ENCODE measurements at places on chromosomes 16 and 17.
A peak's percentile ranks its signal among the peaks of the same experiment; 100 is the strongest.

- no peak for DNase-seq
Measured at GRCh38 chr16:6946802-6947201, 385.8 kb upstream of the RBFOX1 start.

GRCh38 chr17:69141431-69142174 is at the start of gene ABCA6:
ABCA6 (minus strand) TSS chr17:69141895; CDS start chr17:69140703, 1,192 bp downstream.
- no peak for DNase-seq

- no peak for DNase-seq
Measured at GRCh38 chr17:7706631-7707354, 1.8 kb downstream of the EFNB3 start.

DNA sequence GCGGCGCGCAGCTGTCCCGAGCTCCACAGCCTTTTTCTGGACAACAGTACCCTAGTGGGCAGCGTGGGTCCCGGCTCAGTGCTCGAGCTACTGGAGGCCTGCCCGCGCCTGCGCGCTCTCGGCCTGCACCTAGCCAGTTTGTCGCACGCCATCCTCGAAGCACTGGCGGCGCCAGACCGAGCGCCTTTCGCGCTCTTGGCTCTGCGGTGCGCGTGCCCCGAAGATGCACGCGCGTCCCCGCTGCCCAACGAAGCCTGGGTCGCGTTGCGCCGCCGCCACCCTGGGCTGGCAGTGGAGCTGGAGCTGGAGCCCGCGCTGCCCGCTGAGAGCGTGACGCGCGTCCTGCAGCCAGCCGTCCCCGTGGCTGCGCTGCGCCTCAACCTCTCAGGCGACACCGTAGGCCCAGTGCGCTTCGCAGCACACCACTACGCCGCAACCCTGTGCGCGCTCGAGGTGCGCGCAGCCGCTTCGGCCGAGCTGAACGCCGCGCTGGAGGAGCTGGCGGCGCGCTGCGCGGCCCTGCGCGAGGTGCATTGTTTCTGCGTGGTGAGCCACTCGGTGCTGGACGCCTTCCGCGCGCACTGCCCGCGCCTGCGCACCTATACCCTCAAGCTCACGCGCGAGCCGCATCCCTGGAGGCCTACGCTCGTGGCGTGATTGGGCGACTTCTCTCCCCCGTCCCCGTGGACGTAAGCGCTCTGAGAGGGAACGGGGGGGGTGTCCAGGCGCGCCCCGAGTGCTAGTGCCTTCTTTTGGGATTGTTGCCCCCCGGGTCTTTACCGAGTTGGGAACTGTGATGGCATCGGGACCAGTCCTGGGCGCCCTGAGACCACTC is 1.2 kb upstream of the HSF4 start:
- no peak for DNase-seq

- DNase-seq = no peak
Measured at GRCh38 chr16:75078886-75079285, 37.7 kb downstream of the LDHD start.

GRCh38 chr17:57834146-57834741 is 15.6 kb downstream of the MRPS23 start:
- DNase-seq = no peak

DNA sequence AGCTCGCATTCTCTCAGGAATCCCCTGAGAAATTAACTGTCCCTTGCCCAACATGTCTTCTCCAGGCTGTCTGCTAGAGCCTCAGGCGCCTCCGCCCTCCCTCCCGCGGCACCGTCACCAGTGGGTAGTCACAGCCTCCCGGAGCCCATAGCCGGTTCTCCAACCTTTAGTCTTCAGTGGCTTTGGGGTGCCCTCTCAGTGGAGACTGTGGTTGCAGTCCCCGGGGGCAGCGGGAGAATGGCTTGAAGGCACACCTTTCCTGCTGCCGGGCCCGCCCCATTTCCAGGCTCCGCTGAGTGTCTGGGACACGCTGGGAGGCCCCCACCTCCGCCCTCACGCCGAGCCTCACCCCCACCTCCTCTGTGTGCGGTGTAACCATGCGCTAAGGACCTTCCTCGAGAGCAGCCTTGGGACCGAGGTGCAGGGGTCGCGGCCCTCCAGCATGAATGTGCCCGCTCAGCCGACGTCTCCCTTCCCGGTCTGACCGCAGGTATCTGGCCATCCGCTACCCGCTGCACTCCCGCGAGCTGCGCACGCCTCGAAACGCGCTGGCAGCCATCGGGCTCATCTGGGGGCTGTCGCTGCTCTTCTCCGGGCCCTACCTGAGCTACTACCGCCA is 1.7 kb downstream of the GALR2 start:
- no peak for DNase-seq

DNA sequence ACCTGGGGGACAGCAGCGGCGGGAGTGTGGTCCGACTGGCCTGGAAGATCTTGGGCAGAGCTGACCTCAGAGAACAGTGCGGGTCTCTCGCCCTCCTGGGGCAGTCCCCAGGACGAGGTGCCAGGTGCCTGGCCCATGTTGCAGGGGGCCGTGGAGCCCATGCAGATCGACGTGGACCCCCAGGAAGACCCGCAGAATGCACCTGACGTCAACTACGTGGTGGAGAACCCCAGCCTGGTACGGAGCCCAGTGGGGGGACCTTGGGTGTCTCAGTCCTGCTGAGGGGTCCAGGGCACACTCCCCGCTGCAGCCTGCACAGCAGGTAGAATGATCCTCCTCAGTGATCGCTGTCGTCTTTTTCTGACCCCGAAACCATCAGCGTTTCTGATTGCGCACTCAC is 1.4 kb downstream of the GPS1 start:
- no peak for DNase-seq

DNA sequence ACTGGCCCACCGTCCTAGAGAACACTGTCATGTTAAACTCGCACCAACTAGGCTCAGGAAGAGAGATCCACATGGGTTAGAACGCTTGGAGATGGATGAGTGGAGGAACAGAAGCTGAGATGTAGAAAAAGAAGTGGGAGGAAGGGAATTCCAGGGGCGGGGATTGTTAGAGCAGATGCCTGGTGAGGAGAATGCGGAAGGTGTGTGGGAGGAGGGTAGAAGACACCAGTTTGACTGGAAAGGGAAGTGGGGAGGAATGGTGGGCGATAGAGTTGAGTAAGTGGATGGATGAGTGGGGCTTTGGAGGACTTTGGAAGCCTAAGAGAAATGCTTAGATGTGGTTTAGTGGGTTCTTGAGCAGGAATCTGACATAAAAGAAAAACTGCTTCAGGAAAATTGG is 37.4 kb downstream of the DHX38 start:
- DNase-seq = no peak

DNA sequence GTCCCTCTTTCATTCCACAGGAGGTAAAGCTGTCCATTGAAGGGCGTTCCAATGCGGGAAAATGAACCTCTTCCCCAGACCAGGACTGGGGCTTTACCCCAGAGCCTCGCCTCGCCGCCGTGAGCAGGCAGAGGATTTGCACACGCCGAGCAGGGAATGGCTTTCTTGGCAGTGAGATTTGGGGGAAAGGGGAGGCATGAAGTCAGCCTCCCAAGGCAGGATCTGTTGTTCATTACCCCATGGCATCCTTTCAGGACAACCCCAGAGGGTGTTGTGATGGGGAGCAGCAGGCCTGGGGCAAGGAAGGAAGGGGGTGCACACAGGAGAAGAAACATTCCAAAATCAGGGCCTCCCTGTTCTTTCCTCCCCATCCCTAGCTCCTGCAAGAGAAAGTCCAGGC is 6.0 kb downstream of the ATXN1L start:
- no peak for DNase-seq

- no peak for DNase-seq
Measured at GRCh38 chr16:1428511-1428910, 2.4 kb upstream of the PERCC1 start.

DNA sequence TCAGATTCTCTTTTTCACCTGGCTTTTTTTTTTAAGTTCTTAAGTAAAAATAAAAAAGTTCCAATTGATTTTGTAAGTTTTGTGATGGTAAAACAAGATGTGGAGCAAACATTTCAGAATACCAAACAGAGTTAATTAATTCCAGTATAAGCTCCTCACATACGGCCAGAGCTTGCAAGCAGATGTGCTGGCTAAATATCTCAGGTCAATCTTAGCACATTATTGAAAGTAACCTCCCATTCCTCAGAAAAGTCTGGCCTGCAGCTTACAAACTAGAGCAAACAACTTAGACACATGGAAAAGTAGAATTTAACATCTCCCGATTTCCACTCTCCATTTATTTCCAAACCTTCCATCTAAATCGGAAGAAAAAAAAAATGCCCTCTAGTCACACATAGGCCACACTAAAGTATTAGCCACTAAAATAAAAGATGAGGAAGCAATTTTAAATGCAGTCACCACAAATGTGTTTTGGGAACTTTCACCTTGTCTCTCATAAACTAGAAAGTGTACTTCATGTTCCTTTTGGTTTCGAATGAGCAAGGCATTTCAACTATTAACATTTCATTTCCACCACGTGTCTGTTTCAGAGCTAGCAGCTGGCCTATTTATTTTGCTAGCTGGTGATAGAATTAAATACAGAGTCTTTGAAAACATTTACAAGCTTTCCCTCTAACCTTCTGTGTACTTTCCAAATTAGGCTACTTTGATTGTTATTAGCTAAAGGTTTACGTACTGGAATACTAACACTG is 143.3 kb downstream of the STX8 start:
- no peak for DNase-seq

GRCh38 chr17:80781807-80782277 is 209.8 kb upstream of the CHMP6 start:
- DNase-seq = no peak

DNA sequence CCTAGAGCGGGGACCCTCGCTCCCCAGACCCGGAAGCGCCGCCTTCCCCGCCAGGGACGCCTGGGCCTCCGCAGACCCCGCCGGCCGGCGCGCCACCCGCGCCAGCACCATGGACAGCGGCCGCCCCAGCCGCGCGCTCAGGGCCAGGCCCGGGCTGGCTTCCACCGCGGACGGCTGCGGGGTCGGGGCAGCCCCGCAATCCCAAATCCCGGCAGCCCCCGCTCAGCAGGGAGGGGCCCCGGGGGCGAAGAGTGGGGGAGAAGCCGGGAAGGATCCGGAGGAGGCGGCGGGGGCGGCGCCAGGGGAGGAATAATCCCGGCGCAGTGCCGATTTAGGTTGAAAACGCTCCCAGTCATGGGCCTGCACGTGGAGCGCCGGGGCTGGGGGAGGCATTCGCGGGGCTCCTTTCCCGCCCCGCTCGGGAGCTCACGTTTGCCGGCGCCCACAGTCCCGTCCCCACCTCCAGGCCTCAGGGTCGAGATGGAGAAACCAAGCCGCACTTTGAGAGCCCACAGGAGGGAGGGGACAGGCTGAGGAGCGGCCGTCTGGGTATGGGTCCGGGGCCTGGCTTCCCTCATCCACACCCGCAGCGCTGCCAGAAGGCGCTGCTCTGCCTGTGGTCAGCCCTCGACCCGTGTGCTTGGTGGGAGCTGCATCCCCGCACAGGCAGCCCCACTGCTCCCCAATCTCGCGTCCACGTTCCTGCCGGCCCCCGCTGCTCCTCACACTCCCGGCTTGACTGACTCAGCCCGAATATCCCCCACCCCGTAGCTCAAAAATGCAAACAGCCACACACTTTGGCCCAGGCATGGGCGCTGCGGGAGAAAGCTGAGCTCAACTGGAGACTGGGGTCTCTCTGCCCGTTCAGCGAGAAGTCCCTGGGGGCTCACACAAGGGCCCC is 4.7 kb downstream of the FBXL16 start:
- no peak for DNase-seq

DNA sequence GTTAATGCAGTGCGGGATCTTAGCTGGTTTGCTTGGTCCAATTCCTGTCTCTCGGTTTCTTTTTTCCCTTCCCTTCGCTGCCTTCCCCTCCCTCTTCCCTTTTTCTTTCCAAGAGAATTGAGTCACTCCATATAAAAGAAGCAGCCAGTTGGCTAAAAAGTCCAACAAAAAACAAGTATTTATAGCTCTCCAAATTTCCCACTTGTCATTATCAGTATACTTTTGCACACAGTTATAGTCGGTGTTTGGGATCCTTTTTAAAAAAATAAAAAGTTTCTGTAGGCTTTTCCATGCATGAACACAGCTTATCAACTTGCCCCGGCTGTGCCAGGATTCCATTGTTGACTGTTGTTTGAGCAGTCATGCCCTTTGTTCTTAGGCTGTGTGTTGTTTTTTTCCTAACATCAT is 24.9 kb downstream of the HMOX2 start:
- no peak for DNase-seq

GRCh38 chr17:42833767-42834422 is 698 bp downstream of the PSME3 start:
- DNase-seq = no peak

DNA sequence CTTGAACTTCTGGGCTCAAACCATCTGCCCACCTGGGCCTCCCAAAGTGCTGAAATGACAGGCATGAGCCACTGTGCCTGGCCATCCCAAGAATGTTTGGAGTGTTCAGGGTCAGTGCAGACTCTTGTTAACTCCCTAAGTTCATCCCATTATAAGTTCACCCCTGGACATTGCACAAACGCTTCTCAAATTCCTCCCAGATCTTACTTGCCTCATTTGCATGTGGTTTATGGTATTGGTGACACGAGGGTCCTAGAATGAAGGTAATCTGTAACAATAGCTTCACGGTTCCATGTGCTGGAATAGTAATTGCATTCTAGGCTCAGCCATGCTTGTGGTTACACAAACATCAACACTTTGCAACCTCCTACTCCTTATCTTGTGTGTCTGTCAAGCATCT is 5.0 kb upstream of the CCDC42 start:
- DNase-seq = no peak

DNA sequence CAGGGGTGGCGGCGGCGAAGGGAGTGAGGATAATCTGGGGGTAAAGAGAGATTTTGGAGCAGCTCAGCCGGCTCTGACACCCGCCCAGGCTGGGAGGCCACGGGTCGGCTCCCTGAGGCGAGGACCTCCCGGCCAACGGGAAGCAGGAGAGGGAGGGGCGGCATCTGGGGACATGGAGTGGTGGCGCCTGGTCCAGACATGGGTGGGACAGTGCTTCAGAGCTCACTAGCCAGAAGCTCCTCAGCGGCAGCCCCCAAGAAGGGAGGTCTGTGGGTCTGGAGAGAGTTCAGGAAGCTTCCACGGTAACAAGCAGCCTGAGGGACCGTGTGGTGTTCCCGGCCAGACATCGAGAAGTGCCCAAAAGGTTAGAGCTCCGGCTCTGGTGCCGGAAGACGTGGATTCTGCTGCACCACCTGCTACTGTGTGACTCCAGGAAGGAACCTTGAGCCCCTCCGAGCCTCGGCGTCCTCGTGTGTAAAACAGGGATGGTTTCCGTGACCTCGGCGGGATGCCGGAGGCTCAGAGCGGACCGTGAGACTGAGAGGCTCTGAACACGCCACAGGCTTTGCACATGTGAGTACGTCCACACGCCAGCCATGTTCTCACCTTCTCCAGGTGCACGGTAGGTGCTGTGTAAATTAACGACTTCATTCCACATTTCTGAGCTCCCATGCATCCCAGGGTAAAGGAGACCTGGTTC is 56.9 kb downstream of the TIMM22 start:
- DNase-seq = no peak

- no peak for DNase-seq
Measured at GRCh38 chr17:59427996-59428395, 96.5 kb downstream of the YPEL2 start.

GRCh38 chr17:82200743-82201497 is 11.7 kb downstream of the CCDC57 start:
- DNase-seq = peak; percentile 32

GRCh38 chr17:71099003-71099714 is 929.8 kb downstream of the KCNJ2 start:
- no peak for DNase-seq

Data from stimulated activated CD8-positive, alpha-beta memory T cell treated with anti-CD3 and anti-CD28 coated beads, Interleukin-7, amount 100 ng/mL, for 1 hour (primary cell).